Cortex of kidney (tissue), 1 donor: ENCODE measurements at places on chromosomes 6 and 20.

DNA sequence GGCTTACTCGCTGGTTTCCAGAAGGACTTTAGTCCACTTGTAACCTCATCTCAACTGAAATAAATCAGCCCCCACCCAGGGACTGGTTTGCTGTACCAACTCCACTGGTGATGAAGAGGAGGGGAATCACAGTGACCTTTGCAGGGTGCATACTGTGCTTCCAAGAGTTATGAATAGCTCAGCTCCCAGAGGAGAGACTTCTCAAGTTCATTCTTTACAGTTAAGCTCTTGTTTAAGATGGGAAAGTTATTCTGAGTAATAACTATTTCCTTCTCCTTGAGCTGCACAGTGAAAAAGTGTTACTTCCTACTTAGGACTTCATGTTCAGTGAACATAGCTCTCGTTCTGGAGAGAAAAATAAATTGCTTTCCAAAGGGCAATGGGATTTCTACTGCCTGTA lies 166.5 kb upstream of the ECI2 start:
- DNase-seq: no peak

- no peak for DNase-seq
Measured at GRCh38 chr6:48978016-48978415, 485.0 kb downstream of the MMUT start.

DNA sequence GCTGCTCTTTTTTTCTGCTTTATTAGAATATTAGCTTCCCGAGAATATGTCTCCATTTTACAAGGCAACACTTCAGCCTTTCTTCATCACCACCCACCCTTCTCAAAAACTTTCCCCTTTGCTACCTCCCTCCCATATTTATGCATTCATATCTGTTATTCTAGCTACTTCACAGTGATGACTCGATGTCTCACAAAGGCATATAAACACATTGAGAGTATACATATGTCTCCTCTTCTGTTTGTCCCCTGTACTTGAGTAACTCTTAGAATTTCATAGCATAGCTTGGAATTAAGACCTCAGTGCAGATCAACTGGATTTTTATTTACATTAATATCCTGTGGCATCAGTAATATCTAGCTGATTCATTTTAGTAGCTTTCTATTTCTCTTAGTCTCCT lies 6.5 kb downstream of the RNF144B start:
- no peak for DNase-seq

GRCh38 chr6:5208057-5208456 lies 52.7 kb downstream of the LYRM4 start:
- no peak for DNase-seq

DNA sequence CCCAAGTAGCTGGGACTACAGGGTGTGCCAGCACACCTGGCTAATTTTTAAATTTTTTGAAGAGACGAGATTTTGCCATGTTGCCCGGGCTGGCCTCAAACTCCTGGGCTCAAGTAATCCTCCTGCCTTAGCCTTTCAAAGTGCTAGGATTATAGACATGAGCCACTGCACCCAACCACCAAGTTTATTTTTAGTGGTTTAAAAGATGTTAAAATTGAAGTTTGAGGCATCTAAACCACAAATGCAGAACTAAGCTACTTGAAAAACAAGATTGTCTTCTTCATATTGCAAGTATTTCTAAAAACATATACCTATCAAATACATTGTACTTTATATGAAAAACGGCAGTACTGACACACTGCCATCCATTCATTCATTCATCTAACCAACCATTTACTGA lies 31.6 kb downstream of the WASF1 start:
- DNase-seq: no peak

- DNase-seq: no peak
Measured at GRCh38 chr20:4740774-4741431, 19.2 kb downstream of the PRND start.

GRCh38 chr6:21228876-21229460 lies 364.6 kb upstream of the SOX4 start:
- DNase-seq: no peak

GRCh38 chr20:7366189-7366588 lies 574.1 kb downstream of the HAO1 start:
- DNase-seq: no peak

DNA sequence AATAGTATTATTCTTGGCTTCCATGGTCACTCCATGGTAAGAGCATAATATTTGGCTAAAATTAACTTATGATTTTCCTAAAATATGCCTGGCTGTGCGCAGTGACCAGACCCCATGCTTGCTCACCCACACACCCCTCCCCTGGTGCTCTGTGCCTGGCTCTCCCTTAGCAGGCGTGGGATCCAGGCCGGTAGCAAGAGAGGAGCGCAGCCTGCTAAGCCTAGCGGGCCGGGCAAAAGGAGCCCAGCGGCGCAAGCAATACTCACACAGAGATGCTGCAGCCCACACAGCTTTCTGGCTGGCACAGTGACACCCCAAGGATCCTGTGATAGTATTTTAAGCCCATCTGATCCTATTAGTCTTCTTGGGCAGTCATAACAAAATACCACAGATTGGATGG lies 79.8 kb upstream of the EYS start:
- no peak for DNase-seq

- DNase-seq: no peak
Measured at GRCh38 chr6:19839237-19839546, 2.0 kb downstream of the ID4 start.

DNA sequence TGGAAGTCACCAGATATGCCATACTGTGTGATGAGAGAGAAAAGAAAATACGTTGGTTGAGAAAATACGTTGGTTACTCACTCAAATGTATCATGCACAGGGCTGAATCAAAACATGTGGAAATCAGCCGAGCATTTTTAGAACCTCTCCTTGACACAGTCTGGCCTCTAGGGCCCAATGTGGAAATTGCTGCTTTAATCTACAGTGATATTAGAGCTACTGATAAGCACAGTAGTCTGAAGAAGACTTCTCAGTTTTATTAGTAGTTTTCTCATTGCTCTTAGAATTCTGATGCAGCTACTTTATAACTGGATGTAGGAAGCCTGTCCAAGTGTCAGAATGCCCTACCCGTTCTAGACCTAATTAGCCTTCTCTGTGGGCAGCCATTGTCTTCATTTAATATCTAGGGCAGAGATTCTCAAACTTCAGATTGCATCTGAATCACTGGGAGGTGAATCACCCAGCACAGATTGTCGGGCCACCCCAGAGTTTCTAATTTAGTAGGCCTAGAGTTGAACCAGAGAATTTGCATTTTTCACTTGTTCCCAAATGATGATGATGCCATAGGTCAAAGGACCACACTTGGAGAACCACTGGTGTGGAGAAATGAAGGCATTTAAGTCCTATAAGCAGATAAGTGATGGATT lies 229.1 kb downstream of the PLCB1 start:
- DNase-seq: no peak

- DNase-seq: no peak
Measured at GRCh38 chr6:27728442-27728841, 183.8 kb downstream of the OR2B2 start.

DNA sequence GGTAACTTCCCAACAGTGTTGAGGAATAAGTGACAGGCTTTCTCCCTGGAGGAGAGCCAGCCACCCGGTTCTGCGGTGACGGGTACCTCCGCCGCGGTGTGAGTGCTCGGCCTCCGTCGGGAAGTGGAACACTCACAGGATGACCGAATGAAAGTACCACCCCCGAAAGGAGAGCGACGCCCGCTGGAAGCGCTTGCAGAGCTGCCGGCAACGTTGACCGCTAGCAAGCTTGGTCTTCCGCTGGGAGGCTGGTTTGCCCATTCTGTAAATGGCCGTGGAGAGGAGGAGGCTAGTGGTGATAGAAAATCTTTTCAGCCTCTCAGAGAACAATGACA lies 614 bp upstream of the TMEM242 start:
- DNase-seq: no peak

GRCh38 chr6:72466971-72467566 lies 154.8 kb upstream of the KCNQ5 start:
- DNase-seq: no peak

DNA sequence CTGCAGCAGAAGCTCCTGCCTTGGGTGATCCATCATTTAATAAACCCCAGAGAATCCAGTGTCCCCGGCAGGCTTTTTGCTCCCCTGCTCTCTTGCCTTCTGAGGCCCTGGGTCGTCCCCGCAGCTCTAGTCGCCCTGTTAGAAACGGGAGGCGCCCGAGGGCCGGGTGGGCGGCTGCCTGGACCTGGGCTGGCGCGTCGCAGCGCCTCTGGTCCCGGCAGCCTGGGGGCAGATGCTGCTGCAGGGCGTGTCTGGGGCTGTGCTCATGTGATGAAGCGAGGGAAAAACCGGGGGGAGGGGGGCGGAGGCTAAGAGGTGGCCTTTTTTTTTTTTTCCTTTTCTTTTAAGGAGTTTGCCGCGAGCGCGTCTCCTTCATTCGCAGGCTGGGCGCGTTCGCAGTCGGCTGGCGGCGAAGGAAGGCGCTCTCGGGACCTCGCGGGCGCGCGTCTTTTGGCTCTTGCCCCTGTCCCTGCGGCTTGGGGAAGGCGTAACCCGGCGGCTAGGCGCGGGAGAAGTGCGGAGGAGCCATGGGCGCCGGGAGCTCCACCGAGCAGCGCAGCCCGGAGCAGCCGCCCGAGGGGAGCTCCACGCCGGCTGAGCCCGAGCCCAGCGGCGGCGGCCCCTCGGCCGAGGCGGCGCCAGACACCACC lies 394 bp downstream of the AKAP12 start:
- DNase-seq: no peak

DNA sequence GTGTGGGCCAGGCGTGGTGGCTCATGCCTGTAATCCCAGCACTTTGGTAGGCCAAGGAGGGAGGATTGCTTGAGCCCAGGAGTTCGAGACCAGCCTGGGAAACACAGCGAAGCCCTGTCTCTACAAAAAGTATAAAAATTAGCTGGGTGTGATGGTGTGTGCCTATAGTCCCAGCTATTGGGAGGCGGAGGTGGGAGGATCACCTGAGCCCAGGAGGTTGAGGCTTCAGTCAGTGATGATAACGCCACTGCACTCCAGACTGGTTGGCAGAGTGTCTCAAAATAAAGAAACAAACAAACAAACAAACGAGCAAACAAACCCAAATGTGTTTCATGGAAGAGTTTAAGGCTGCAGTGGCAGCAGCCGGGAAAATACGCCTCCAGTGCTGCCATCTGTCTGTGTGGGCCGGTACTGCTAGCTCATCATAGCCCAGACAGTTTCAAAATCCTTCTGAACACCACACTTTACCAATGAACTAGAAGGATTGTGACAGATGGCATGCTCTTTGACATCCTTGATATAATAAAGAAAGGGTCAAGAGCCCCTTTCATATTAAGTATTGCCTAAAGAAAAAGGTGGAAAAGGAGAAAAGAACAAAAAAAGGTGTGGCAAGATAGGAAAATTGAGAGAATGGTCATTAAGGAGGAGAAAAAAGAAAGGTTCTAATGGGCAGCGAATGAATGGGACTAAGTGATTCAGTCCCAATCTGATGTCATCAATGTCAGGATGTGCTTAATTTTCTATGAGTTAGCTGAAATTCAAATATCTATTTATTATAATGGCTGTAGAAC lies 298.6 kb downstream of the SYNE1 start:
- DNase-seq: no peak

DNA sequence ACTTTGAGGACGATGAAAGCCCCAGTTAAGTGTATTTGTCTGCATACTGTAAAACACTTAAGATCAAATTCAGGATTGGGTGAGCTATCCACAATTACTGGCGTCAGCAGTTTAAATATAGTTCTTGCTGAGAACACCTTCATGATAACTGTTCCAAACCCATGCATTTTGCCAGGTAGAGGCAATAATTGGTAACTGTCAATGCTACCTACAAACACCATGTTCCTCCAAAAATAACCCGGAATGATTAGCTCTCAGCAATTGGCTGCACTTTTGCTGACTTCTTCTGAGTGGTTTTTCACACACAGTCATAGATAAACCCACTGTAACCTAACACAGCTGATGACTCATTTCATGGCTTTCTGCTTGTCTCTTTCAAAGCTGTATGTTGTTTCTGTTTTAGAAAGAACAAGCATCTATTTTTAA lies 1358.6 kb upstream of the GJE1 start:
- no peak for DNase-seq

DNA sequence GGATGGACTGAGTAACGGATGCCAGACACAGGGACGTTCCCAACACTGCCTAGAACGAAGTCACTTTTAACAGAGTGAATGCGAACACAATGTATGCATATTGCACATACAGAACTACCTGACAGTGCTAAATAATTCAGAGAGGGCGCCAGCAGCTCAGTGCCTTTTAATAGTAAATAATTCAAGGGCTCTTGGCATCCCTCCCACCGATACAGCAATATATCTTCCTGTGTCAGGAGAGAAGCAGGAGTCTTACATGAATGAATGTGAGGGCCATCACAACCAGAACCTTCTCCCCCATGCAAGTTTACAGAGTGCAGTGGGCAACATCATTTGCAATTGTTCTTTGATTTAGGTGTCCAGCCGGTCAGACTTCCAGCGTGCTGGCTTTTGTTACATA lies 88.4 kb upstream of the KCNG1 start:
- DNase-seq: no peak

DNA sequence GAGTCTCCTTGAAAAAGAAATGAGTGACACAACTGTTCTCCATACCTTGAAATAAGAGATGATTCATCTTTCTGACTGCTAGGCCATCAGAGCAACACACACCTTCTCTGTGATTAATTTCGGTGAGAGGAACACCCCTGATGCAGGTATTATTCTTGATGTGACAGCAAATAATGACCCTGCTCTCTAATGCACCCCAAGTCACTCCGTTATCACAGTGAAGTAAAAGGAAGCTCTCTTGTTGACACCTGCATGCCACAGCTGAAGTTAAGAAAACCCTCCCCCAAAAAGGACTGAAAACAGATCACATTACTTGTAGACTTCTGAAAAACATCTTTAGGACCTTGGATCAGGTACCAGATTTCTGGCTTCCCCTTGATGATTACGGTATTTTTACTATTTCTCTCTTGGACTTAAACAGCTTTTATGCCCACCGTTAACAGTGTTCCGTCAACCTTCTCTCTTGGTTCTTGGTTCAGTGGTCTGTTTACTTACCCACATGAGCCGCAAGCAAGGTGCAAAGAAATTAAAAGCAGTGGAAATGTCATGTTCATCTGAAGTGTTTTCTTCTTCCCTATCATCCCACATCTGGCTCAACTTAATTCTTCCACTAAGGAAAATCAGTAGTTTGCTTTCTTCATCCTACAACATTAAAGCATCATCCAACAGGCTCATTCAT lies 249.7 kb downstream of the GMPR start:
- DNase-seq: no peak

GRCh38 chr6:78268591-78269452 lies 598.5 kb upstream of the IRAK1BP1 start:
- DNase-seq: no peak

DNA sequence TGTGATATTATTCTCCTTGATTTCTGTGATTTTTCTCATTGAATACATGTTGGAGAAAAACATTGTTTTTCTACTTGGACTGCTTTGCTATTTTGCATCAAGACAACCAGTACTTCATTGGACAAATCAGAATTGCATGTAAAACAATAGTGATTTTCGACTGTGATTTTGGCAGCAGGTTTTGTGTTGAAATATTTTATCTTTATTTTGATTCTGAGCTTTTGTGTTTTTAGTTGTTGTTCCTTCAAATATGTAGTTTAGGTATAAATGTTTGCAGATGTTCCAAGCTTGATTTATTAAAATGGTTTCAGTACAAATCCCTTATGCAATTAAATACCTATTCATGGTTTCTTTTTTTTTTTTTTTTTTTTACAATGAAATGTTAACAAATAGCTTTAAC lies 754.1 kb downstream of the DOK5 start:
- no peak for DNase-seq
